ENCODE measurements at places on chromosomes 4 and X.

DNA sequence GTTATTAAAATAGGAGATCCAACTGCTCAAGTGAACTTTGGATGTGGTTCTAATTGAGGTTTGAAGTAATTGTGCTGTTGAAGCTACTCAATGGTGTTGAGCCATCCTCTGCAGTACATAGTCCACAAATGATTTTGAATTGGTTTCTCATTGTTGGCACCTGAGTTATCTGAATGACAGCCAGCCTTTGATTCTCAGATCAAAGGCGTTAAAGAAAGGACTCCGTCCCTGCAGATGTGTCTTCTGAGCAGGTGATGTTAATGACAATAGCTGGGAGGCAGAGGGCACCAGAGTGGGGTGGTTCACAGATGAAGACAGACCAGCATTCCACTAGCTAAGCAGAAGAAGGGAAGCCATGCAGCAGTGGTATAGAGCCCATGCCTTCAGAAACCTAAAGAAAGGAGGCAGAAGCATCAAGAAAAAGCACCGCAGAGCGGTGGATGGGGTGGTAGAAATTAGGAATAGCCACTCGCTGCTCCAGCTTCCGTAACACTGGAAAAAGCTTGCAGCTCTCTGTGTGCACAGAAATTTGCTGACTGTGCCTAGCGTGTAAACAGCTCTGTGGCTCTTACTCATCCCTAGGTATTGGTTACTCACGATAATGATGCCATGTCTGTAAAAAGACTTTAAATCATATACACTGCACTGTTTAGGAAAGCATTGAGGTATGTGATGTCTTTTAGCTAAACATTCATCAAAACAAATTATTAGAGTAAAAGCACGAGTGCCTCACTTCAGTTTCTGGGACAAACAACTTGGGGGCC is 79.2 kb upstream of the CLCN4 start:
- no peak for DNase-seq

DNA sequence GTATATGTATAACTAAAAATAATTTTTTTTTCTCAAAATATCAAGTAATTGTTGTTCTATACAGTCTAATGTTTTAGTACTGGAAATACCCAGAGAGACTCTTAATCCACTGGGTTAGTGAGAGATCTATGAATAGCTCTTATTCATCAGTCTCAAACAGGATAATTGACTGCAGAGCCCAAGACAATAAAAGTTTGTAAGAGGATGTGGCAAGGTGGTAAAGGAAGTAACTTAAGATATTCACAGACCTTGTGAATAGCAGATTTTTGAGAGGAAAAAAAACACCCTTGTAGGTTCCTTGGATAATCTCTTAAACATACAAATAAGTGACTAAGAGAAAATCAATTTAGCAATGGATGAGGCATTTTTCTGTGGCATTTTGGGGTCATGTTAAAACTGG is 210.9 kb upstream of the FAM241A start:
- no peak for DNase-seq

GRCh38 chr4:2126309-2127043 is 67.3 kb downstream of the NAT8L start:
- no peak for DNase-seq

DNA sequence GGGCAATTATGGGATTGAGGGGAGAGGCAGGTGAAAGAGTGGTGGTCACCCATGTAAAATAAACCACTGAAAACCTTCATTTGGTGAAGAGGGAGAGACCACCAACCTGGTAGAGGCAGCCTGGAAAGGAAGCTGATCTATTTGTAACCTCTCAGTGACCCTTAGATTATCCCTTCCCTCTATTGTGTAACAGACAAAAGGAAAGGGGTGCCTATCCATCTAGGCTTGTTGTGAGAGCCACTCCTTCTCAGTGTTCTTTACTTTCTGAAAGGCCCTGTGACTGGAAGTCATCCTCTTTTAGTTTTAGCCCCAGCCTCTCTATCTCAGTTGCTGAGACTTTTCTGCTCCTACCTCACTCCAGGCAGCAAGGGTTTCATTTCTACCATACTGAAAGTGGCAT is 142.4 kb downstream of the TMEM164 start:
- no peak for DNase-seq

DNA sequence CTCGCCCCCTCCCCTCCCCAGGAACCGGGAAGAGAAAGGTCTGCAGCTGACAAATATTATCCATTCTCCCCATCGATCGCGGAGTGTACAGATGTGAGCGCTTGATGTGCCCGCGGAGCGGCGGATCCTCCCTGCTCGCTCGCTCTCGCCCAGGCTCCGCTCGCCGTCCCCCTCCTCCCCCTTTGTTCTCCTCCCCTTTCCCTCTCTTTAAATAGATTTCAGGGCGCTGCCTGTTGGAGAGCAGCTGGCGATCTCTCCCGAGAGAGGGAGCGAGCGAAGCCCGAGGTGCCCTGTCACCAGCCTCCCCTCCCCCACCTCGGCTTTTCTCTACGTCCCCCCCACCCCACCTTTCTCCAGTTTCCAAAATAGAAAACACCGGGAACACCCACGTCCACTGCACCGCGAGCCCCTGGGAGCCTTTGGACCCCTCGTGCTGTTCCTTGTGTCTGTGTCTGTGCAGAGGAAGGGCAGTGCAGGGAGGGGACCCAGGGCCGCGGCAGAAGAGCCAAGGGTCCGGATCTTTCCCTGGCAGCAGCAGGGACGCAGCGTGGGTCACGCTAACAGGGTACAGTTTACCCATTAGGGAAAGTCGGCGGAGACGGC is 56.6 kb upstream of the BCOR start:
- DNase-seq = no peak

DNA sequence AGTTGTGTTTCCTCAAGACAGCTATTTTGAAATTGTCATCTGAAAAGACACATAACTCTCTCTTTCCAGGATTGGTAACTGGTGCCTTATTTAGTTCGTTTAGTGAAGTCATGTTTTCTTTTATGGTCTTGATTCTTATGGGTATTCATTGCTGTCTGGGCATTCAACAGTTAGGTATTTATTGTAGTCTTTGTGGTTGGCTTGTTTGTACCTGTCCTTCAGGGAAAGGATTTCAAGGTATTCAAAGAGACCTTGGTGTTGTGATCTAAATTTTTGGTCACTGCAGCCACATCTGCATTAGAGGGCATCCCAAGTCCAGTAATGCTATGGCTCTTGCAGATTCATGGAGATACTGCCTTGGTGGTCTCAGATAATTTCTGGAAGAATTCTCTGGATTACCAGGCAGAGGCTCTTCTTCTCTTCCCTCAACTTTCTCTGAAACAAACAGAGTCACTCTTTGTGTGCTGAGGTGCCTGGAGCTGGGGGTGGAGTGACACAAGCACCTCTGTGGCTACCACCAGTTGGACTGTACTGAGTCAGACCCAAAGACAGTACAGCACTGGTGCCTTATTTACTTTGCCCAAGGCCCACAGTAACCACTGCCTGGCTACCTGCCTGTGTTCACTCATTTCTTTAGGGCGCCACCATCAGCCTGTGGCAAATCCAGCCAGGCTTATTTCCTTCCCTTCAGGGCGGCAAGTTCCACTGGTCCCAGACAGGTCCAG is 620.4 kb downstream of the KCNIP4 start:
- no peak for DNase-seq
